Stimulated activated CD4-positive, alpha-beta T cell treated with anti-CD3 and anti-CD28 coated beads, Interleukin-2, amount 100 ng/mL, for 4 hours (primary cell): ENCODE measurements at places on chromosomes 1 and 21.

- no peak for DNase-seq
Measured at GRCh38 chr1:41520951-41521752, 36.7 kb upstream of the EDN2 start.

DNA sequence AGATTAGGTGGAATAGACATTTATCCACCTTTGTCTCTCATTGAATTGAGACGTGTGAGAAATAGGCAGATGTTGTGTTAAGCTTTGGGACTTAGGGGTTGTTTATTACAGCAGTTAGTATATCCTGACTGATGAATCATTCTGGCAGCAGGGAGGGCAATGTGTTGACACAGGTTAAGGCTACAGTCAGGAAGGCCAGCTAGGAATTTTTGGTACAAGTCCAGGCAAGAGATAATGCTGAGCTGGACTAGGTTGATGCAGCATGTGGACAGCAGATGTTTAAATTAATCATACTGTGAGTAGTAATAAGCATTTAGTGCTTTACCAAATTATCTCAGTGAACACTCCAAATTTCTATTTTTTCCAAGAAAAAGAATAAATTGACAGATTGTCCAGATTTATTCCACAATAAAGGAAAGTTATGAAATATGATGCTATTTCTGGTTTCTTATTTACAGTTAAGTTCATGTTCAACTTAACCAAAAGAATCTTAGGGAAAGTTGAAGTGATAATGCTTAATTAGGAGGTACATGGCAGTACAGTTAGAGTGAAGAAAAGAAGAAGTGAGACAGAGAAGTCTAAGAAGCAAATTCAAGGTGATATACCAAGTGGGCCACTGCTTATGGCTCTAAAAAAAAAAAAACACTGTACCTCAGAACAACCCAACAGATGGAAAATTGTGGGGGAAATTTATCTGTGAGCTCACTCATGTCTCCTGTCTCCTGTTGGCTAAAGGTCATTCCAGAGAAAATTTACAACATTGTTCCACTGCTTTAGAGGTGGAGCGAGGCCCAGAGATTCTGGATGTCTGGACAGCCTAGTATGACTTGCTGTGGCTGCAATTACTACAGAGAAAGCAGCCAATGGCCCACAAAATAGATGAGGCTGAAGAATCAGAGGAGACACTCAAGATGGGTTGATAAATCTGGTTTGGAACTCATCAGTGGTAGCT lies 102.7 kb upstream of the C21orf91 start:
- no peak for DNase-seq

GRCh38 chr1:202698276-202698675 lies 12.0 kb downstream of the SYT2 start:
- no peak for DNase-seq

- DNase-seq, result no peak
Measured at GRCh38 chr1:184164536-184164935, 113.0 kb downstream of the TSEN15 start.

GRCh38 chr1:65265296-65265650 lies 44.1 kb upstream of the DNAJC6 start:
- DNase-seq, result no peak

GRCh38 chr1:210342986-210343780 lies 14.5 kb downstream of the HHAT start:
- no peak for DNase-seq

- DNase-seq, result no peak
Measured at GRCh38 chr1:151266315-151266714, 11.8 kb downstream of the PSMD4 start.

DNA sequence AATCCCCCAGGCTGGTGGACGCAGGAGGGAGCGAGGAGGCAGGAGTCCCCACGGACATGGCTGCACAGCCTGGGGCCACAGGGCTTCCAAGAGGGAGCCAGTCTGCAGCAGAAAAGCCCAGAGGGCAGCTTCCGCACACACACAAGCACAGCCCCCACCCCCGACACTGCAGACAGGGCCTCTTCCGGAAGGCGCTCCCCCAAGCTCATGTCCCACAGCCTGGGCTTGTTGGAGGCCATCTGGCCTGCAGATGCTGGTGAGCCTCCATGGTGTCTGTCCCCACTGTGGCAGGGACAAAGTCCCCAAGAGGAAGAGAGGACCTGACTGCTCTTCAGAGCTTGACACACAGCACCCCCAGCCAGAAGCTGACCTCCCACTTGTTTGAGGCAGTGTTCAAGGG lies 13.4 kb upstream of the KIAA1614 start:
- no peak for DNase-seq

GRCh38 chr1:233750139-233750538 lies 136.2 kb downstream of the KCNK1 start:
- DNase-seq, result no peak

GRCh38 chr1:176382163-176382562 lies 80.8 kb upstream of the PAPPA2 start:
- no peak for DNase-seq

GRCh38 chr1:177566495-177566894 lies 395.7 kb downstream of the BRINP2 start:
- no peak for DNase-seq

- no peak for DNase-seq
Measured at GRCh38 chr1:237858992-237859391, 31.7 kb downstream of the ZP4 start.

- no peak for DNase-seq
Measured at GRCh38 chr1:14215151-14215550, 383.3 kb upstream of the KAZN start.

DNA sequence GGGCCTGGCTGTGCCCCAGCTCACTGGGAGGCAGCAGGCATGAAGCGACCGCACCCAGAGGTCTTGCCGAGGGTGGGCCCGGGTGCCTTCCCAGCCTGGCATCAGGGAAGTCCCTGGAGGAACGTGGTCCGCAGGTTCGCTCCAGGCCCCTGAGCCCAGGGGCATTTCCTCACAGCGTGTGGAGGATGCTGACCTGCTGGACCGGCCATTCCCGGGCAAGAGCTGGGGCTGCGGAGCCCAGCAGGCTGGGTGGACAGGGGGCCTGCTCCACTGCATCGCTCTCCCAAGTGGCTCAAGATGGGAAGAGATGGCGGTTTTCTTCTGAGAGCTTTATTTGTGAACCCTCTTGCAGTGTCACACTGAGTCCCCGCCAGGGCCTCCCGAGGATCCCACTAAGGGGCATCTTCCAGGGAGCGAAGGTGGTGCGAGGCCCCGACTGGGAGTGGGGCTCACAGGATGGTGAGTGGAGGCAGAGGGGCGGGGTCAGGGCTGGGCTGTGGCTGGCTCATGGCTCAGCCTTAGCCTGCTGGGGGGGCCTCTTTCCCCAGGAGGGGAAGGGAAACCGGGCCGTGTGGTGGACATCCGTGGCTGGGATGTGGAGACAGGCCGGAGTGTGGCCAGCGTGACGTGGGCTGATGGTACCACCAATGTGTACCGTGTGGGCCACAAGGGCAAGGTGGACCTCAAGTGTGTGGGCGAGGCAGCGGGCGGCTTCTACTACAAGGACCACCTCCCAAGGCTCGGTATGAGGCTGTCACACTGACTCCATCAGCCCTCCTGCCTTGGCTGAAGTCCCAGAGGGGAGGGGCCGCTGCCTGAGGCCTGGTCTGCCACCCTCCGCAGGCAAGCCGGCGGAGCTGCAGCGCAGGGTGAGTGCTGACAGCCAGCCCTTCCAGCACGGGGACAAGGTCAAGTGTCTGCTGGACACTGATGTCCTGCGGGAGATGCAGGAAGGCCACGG lies 7.2 kb upstream of the MMP23B start:
- no peak for DNase-seq

- DNase-seq, result no peak
Measured at GRCh38 chr1:109208394-109208793, 5.3 kb upstream of the SARS1 start.

DNA sequence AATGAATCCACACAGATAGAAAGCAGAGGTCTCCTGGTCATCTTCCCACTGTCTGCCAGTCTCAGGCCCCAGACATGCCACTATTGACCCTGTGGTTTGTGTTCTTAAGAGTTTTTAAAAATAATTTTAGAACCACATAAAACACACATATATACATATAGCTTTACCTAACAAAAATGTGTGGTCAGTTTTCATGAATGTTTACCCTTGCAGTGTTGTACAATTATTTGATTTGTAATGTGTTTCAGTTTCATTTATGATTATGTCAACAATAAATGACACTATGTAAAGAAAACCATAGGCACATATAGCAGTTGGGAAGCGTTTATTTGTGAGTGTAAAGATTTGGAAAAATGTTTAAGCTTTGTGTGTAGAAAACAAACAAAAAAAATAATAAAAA lies 17.1 kb downstream of the CHAF1B start:
- no peak for DNase-seq

GRCh38 chr1:24027838-24028468 lies 47.8 kb upstream of the SRSF10 start:
- DNase-seq, result no peak

DNA sequence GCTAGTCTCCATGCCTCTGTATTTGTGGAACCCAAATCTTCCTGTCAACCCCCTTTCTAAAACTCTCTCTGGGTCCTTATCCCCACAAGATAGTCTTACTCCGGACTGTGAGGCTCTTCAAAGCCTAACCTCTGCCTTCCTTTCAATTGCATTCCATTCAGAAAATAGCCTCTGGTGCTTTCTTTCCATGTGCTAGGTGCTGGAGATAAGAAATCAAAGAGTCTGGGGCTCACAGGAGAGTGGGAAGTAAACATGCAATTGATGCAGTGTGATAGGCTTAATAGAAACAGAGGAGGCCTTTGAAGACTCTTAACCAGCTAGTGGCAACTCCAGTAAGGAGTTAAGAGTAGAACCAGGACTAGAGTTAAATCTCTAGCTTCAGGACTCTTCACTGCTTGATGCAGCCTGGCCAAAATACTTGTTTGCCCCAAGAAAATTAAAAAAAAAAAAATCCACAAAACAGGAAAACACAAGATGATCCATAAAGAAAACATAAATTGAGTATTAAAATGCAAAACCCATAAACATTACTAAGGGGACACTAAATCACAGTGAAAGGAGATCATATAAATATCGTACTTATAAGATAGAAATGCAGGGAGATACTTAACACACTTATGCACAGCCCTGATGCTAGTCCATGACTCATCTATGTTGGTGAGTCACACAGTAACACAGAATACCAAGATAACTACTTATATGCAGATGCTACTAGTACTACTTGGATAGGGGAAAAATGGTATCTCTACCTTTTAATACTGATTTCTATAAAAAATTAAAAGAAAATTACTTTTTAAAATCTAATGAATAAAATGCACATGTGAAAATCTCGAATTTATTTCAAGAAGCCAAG lies 341.5 kb downstream of the KCNH1 start:
- DNase-seq, result no peak

- no peak for DNase-seq
Measured at GRCh38 chr1:151773702-151774101, 10.4 kb upstream of the MRPL9 start.

DNA sequence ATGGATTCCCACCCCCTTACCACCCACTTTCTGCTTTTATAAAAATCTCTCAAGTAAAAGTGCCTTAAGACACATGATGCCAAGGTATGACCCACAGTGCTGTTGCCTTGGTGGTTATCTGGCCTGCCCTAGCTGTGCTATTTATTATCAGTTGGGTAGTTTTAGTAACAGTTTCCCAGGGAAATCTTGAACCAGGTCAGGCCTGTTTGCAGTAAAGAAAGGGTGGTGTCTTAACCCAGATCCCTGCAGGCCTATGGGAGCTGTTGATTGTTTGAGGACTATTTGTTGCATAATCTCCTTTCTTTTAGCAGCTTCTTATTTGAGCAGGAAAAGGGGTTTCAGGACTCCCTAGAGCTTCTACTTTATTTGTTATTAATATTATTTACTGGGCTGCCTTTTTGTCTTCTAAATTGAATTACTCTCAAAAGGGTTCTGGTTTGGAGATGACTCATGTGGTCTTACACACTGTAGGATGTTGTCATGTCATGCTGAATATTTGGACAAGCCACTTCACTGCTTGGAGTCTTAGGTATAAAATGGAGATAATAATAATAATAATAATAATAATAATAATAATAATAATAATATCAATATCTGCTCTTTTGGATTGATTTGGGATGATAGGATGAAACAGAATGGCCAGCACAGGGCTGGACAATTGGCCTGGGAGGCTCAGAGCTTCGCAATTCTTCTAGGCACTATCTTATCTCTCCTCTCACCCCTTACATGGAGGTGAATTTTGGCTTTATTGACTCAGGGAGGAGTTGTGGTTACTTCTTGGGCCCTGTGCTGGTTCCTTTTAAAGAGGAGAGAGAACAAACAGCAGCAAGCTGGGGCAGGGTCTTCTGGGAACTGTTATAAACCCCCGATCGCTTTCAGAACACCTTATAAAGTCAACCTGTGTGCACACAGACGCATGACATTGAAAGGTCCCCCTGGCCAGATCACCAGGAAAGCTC lies 252.1 kb downstream of the PRDM2 start:
- DNase-seq, result no peak

GRCh38 chr1:11293856-11294255 lies 20.9 kb downstream of the UBIAD1 start:
- DNase-seq, result no peak

DNA sequence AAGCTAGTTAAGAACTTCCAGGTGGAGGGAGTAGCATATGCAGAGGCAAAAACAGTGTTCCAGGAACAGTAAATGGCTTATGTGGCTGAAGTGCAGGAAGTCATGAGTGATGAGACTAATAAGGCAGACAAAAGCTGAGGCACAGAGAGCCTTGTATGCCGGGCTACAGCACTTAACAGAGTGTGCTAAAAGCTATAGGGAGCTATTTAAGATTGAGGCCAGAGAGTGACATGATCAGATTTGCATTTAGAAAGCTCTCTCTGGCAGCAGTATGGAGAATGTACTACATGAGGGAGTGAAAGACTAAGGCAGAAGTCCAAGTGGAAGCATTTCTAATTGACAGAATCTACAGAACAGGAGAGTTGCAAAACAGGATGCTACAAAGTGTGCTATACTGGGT lies 38.6 kb downstream of the WASF2 start:
- no peak for DNase-seq

DNA sequence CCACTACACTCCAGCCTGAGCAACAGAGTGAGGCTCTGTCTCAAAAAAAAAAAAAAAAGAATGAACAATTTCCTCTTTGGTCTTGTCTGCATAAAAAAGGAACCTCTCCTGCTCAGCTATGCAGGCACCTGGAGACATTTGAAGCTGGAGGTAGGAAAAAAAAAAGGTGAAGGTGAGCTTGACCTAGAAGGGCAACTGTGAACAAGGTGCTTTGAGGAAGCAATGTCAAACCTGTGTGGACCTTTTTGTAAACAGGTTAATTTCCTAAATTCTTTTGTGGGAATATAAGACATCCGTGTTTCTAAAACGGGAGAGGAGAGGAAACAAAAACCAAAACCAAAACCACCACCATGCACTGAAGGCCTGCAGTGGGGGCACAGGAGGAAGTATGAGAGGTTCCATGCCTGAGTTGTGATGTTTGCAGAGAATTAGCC lies 77.5 kb downstream of the SLC45A1 start:
- no peak for DNase-seq

- DNase-seq, result no peak
Measured at GRCh38 chr1:91428182-91428798, 23.7 kb upstream of the HFM1 start.

- DNase-seq, result no peak
Measured at GRCh38 chr1:246602194-246602593, 35.9 kb downstream of the CNST start.

GRCh38 chr1:62185677-62186076 lies 9.0 kb upstream of the L1TD1 start:
- no peak for DNase-seq
